ENCODE measurements at places on chromosomes 7 and 10. TPM values are rescaled to one million over a fixed set of nuclear protein-coding genes. Genes with fewer than 3 reads are reported as not detected.

The CWF19L1 gene
- total RNA-seq: 22.7 TPM

The GIMAP1 gene
- total RNA-seq: 2.7 TPM

The GAD2 gene
- total RNA-seq: not detected

The PDGFA gene
- 35.5 TPM for total RNA-seq

The PNLIPRP3 gene
- not detected for total RNA-seq

The SNX8 gene
- total RNA-seq: 37.2 TPM

The TAS2R39 gene
- total RNA-seq: not detected

The TAS2R5 gene
- 4.2 TPM for total RNA-seq

The DENND2A gene
- 9.8 TPM for total RNA-seq

The IDE gene
- 30.7 TPM for total RNA-seq

The MACC1 gene
- total RNA-seq: 3.0 TPM

The SLC4A2 gene
- 108 TPM for total RNA-seq

The AS3MT gene
- 1.5 TPM for total RNA-seq

The MRLN gene
- total RNA-seq: not detected

The MCM10 gene
- total RNA-seq: not detected

The CCL26 gene
- total RNA-seq: 4.6 TPM

The ASB10 gene
- not detected for total RNA-seq

The MALRD1 gene
- total RNA-seq: 12.1 TPM

The PRKAR2B gene
- total RNA-seq: 53.2 TPM

The NANOS1 gene
- total RNA-seq: 1.4 TPM

The SLC26A5 gene
- total RNA-seq: not detected

The CDNF gene
- total RNA-seq: 4.4 TPM

The CARD11 gene
- 1.9 TPM for total RNA-seq

The UCMA gene
- not detected for total RNA-seq

The CAV1 gene
- total RNA-seq: 272 TPM

The FGFR2 gene
- 29.7 TPM for total RNA-seq

The MSMB gene
- not detected for total RNA-seq

The ZNF488 gene
- total RNA-seq: 0.57 TPM

The AKR1B15 gene
- not detected for total RNA-seq

The CNTNAP2 gene
- 0.24 TPM for total RNA-seq

The ACTR1A gene
- total RNA-seq: 60.1 TPM

The MEIG1 gene
- total RNA-seq: not detected

The GIMAP7 gene
- 7.5 TPM for total RNA-seq

The DUS4L gene
- total RNA-seq: 8.1 TPM

The OGDHL gene
- 0.60 TPM for total RNA-seq
